ENCODE measurements at places on chromosomes 13 and 19. TPM values are rescaled to one million over a fixed set of nuclear protein-coding genes. Genes with fewer than 3 reads are reported as not detected.

The WDR62 gene
- 4.8 TPM for total RNA-seq

DNA sequence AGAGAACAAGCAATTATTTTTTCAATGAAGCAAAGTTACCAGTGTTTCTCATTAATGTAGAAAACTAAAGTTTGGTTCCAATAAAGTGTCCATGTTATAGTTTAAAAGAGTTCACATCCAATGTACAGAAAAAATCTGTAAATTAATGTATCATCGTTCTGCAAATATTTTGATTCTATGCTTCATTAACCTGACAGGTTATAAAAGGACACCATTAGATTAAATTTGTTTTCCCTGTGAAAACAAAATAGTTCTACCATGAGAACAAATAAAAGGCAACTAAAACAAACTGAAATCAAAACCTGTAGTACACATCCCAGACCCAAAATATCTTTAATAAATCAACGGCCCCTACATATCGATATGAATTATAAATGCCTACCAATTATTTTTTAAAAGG, 85.1 kb downstream of the ABCC4 start:
- H3K27me3 ChIP-seq: no peaks in the 10 kb centered on the region
- no peaks in the 10 kb centered on the region for H3K4me1 ChIP-seq
- no peak for DNase-seq
- H3K36me3 ChIP-seq: no peaks in the 10 kb centered on the region
- no peak overlapping the region for H3K27ac ChIP-seq

DNA sequence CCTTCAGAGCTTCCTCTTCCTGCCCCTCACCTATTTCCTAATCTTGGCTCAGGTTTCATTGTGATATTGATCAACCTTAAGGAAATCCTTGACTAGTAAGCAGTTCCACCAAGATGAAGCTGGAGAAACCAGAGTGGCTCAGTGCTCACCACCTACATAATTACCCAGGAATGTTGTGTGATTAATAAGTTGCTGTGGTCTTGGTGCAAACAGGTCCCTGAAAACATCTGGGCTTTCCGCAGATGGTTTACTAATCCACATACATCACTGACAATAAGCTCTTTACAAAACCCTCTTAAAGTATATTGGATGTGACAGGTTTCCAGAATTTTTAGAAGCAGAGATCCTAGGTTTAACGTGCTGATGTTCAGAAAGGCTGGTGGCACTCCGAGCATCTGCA, 8.6 kb upstream of the SERP2 start:
- H3K27me3 ChIP-seq: no peaks in the 10 kb centered on the region
- peaks cover 7% of the 10 kb centered on the region for H3K4me1 ChIP-seq
- no peaks in the 10 kb centered on the region for H3K36me3 ChIP-seq
- no peak overlapping the region for H3K4me3 ChIP-seq

GRCh38 chr13:85148009-85148408, 651.2 kb downstream of the SLITRK6 start:
- no peak overlapping the region for H3K27ac ChIP-seq
- H3K27me3 ChIP-seq: no peaks in the 10 kb centered on the region
- DNase-seq: no peak

- DNase-seq: no peak
- H3K36me3 ChIP-seq: no peaks in the 10 kb centered on the region
- no peak overlapping the region for H3K4me3 ChIP-seq
- peak overlapping the region; percentile 81 for H3K27ac ChIP-seq
- H3K4me1 ChIP-seq: peaks cover 3% of the 10 kb centered on the region
These were observed 8.7 kb upstream of the UBAC2 start for GRCh38 chr13:99191900-99192399.
